RKO (cell line): ENCODE measurements at places on chromosomes 12 and 14.

GRCh38 chr12:120873226-120873625 is 30.9 kb downstream of the SPPL3 start:
- DNase-seq = no peak

DNA sequence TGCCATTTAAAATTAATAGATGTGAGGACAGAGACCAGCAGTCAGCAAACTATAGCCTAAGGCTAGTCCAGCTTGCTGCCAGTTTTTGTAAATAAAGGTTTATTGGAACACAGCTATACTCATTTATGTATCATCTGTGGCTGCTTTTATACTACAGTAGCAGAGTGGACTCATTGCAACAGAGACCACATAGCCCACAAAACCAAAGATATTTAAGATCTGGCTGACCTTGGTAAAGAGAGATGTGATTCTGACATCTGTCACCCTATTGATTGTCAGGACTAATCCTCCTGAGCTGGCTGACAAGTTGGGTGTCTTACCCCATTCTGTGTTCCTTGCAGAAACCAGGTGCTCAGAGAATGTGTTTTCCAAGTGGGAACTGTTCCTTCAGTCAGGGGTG is 99.9 kb downstream of the BEGAIN start:
- DNase-seq = no peak

- DNase-seq = no peak
Measured at GRCh38 chr12:3263939-3264922, 187.1 kb downstream of the TSPAN9 start.

GRCh38 chr12:112973818-112974231 is 4.5 kb upstream of the OAS2 start:
- no peak for DNase-seq

GRCh38 chr12:131415781-131416180 is 295.1 kb upstream of the SFSWAP start:
- peak; percentile 19 for DNase-seq

GRCh38 chr12:88553941-88554658 is 26.2 kb downstream of the KITLG start:
- no peak for DNase-seq
